ENCODE measurements at places on chromosomes 7 and 10. TPM values are rescaled to one million over a fixed set of nuclear protein-coding genes. Genes with fewer than 3 reads are reported as not detected.

IFIT3 gene
- total RNA-seq: 4.8 TPM

DNA sequence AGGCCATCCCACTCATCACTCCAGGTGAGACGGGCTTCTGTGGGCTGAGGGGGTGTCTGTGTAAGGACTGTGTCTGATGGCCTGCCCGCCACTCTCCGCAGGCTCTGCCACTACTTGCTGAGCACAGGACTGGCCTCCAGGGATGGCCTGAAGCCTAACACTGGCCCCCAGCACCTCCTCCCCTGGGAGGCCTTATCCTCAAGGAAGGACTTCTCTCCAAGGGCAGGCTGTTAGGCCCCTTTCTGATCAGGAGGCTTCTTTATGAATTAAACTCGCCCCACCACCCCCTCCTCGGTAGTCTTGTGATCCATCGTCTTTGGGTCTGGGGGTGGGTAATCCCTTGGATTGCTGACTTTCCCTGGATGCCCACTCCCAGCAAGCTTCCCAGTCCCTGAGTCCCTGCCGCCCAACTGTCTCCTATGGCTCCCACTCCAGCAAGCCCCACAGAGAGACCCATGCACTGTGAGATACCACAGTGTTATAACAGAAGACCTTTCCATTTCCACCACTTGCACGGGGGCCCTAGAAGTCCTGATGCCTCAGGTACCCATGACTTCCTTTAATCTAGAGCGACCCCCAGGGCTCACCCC is 4.7 kb downstream of the FXYD4 start:
- DNase-seq: no peak

GRCh38 chr7:155230169-155230593 is 67.5 kb upstream of the INSIG1 start:
- no peak for DNase-seq

GRCh38 chr7:49770838-49771237 is 2.6 kb upstream of the VWC2 start:
- no peak for DNase-seq

FXYD4 gene
- not detected for total RNA-seq

ZNF503 gene
- total RNA-seq: 1.3 TPM

- DNase-seq: no peak
Observed at GRCh38 chr10:124045276-124045675, 48.1 kb downstream of the CHST15 start.

ELMO1 gene
- total RNA-seq: 33.7 TPM

GRCh38 chr7:146053492-146053891 is 63.1 kb upstream of the CNTNAP2 start:
- DNase-seq: no peak

GRCh38 chr7:17745610-17746009 is 194.7 kb downstream of the SNX13 start:
- no peak for DNase-seq

HMX2 gene
- not detected for total RNA-seq

DNA sequence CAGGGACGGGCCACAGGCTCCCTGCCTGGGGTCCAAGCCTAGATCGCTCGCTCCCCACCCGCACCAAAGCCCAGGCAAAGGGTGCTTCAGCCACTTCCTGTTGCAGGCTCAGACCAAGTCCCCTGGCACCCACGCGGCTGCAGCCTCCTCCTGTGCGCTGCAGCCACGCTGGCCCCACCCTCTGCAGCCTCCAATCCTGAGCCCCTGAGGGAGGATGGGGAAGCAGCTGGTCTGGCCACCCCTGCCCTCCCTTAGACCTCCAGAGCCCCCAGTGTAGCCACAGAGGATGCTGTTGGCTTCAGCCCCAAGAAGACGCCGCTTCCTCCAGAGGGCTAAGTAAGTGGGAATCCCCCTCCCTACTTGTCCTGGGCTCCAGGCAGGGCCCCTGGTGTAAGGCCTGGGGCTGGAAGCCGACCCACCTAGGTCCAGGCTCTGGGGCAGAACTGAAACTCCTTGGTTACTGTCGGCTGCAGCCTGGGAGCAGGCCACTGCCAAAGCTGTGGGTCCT is 9.4 kb downstream of the LIMK1 start:
- DNase-seq: no peak

DNA sequence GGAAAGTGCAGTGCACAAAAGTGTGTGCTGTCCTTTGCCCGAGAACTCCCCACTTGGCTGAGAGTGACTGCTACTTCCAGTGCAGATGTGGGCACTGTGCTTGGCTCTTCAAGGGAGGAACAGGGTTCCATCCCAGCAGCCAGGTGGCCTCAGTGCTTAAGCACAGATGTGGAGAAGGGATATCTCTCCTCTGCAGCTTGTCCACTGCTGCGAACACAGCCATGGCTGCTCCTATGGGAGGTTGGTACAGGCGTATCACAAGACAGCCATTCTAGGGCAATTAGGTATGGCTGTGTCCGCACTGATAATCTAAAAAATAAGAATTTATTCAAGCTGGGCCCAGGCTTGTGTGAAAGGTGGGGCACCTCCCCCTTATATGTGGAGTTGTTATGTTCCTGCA is 66.6 kb downstream of the GLCCI1 start:
- no peak for DNase-seq

- DNase-seq: no peak
Observed at GRCh38 chr7:127979113-127979727, 52.0 kb downstream of the LRRC4 start.

DNA sequence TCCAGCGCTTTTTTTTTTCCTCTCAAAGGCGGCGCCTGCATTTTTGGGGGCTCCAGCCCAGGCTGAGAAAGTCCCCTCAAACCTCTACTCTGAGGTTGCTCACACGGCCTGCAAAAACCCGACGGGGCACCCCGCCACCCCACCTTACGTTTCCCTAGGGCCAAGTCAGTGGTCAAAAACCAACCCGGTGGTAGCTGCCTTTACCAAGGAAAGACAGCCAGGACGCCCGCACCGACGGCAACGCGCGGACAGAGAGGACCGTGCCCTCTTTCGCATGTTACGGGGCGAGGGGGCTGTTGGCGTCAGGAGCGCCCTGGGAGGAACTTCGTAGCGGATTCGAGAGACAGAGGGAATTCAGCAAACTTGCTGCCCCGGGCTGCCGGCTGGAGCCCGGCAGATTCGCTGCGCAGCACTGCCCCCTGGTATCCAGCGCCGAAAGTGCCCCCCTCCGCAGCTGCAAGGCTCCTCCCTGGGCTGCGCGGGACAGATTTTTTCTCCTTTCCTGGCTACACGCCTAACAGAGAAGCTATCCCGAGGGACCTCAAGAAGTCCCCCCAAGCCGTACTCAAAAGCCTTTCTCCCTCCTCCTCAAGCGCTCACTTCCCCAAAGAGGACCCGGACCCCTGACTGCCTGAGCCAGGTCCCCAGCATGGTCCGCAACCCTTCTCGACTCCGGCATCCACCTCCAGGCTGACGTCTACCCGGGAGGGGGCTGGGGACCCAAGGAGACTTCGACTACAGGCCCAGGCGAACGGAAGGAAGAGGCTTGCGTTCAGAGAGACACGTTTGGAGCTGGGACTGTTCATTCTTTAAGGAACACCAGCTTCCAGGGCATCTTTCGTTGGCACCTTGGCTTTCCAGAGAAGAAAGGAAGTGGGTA is 27.7 kb upstream of the VAX1 start:
- no peak for DNase-seq

OR13A1 gene
- not detected for total RNA-seq

GRCh38 chr10:102408728-102409603 is 9.6 kb downstream of the PSD start:
- DNase-seq: no peak

KIAA1549 gene
- total RNA-seq: 1.9 TPM

DNA sequence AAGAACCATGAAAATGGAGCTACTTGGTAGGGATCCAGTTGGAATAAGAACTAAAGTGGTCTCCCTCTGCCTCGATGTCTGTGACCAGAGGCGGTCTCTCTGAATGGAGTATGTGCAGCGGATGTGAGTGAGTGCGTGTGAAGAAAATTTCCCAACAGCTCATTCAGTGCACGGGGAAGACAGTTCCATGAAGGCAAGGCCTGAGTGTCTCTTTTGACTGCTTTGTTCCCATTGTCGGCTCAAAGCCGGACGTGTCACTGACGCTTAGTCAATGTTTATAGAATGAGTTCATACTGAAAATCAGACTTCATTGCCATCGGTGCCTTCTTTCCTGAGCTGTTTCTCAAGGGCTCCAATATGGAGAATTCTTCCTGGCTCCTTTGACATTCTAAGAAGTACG is 55.3 kb upstream of the GRB10 start:
- DNase-seq: peak; percentile 64

- no peak for DNase-seq
Observed at GRCh38 chr7:70994176-70994575, 137.8 kb upstream of the GALNT17 start.

DNA sequence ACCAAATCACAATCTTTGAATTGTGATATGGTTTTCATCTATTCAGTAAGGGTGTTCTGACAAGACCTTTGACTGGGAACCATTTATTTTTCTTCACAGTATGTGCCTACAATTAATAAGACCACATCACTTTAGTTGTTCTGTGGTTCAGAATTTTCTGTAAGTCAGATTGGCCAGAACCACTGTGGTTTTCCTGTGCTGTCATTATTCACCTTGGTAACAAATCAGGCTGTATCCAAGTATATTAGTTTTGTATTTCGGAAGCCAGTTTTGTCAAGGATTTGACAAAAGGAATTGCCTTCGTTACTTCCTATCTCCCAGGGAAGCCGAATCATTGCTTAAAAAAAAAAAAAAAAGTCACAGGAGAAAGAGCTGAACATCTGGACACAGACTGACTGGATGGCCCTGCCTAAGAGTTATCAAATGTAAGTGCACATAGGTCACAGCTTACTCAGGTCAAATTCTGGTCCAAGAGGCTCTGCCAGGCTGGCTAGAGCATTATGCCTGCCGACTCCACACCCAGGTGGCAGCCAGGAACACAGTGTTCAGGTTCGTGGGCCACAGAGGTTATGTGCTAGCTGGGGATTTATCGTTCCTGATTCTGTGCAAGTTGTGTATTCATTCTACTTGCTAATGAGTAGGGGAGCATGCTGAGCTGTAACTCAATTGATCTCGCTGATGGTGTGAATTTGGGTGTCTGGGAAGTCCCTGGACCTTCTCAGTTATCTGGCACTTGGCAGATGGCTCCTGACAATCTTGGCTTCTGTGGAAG is 175.3 kb downstream of the JAZF1 start:
- no peak for DNase-seq

UCN3 gene
- not detected for total RNA-seq

DNA sequence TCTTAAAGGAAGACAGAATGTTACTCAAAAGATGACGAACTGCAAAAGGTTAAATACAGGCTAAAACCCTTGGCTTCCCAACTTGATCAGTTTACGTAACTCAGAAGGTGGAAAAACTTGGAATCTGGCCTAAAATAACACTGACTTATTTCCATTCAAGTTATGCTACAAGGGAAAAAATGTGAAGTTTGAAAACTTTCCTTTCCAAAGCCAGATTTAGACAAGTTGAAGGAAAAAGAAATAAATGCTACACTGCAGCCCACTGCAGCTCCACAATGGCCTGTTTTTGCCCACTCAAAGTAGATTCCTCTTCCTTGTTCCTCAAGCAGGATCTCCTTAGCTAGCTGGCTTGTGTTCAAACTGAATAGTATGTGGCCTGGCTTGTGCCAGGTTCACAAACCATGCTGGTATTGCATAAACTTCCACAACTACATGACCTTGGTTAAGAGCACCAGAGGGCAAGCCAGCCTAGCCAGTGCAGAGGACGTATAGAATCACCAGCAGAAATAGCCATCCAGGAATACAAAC is 166.2 kb downstream of the CPEB3 start:
- peak; percentile 89 for DNase-seq

ABHD11 gene
- 11.9 TPM for total RNA-seq

GRCh38 chr7:85573844-85574243 is 387.0 kb upstream of the SEMA3D start:
- no peak for DNase-seq

GRCh38 chr7:80900583-80901576 is 18.0 kb downstream of the SEMA3C start:
- DNase-seq: peak; percentile 41

MYPN gene
- total RNA-seq: 0.14 TPM

ARMC3 gene
- total RNA-seq: not detected

GRB10 gene
- total RNA-seq: 91.1 TPM

- DNase-seq: no peak
Observed at GRCh38 chr7:69776611-69777010, 178.3 kb downstream of the AUTS2 start.

- no peak for DNase-seq
Observed at GRCh38 chr7:498678-499641, 20.7 kb downstream of the PDGFA start.

GRCh38 chr7:134722786-134723322 is 56.6 kb upstream of the CALD1 start:
- DNase-seq: no peak

GRCh38 chr10:121599947-121600346 is 1.7 kb upstream of the FGFR2 start:
- DNase-seq: no peak

- no peak for DNase-seq
Observed at GRCh38 chr10:42962110-42962901, 114.6 kb upstream of the RET start.

CRYGN gene
- total RNA-seq: not detected
